ENCODE measurements at places on chromosomes 5 and 9.

- peak; percentile 44 for DNase-seq
Measured at GRCh38 chr9:122463828-122464632, 13.7 kb downstream of the OR1J1 start.

GRCh38 chr9:72537011-72537545, 15.7 kb downstream of the TMC1 start:
- no peak for DNase-seq

- DNase-seq: no peak
Measured at GRCh38 chr5:6379246-6379645, 899 bp upstream of the MED10 start.

DNA sequence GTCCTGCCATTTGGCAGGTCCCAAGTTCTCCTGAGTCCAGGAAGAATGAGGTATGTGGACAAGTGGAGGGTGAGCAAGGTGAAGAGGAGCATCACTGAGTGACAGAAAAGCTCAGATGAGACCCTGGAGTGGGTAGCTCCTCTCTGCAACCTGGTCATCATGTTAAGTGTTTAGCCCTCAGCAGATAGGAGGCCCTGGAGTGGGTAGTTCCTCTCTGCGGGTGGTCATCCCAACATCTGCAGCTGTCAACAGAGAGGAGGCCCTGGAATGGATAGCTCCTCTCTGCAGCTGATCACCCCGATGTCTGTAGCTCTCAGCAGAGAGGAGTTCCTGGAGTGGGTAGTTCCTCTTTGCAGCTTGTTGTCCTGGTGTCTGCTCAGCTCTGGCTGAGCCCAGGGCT, 48.4 kb downstream of the NDUFAF2 start:
- DNase-seq: no peak

GRCh38 chr5:77561965-77562364, 69.8 kb upstream of the WDR41 start:
- DNase-seq: no peak

GRCh38 chr9:75033791-75034473, 5.8 kb upstream of the CARNMT1 start:
- no peak for DNase-seq

GRCh38 chr5:149399775-149400174, 20.7 kb upstream of the IL17B start:
- DNase-seq: no peak

GRCh38 chr9:135889564-135890189, 17.7 kb downstream of the CAMSAP1 start:
- DNase-seq: no peak

DNA sequence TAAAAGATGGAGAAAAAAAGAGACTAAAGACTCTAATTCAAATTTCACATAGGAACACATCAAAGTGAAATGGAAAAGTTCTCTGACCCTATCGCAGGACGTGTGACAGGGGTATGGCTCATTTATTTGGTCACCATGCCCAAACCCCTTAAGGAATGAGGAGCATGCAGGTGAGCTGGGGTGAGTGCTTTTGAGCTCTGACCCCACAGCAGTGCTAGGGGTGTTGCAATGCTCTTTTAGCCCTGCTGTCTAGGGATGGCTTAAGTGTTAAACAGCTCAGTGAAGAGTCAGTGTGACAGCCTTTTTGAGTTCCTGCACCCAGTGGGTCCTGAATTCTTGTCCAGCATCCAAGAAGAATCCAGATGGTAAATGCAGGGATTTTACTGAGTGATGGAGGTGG, 143.0 kb upstream of the ANKRD55 start:
- DNase-seq: no peak

GRCh38 chr5:35920890-35921289, 17.5 kb downstream of the CAPSL start:
- DNase-seq: no peak

DNA sequence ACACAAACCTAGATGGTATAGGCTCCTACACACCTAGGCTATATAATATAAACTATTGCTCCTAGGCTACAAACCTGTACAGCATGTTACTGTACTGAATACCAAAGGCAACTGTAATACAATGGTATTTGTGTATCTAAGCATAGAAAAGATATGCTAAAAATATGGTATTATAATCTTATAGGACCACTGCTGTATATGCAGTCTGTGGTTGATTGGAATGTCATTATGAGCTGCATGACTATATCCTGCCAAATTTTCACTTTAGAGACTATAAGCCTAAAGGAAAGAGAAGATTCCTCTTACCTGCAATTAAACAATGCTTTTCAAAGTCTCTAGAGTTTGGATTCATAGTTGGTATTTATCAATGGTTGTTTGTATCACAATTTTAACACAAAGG, 24.7 kb upstream of the ACOT12 start:
- DNase-seq: no peak

DNA sequence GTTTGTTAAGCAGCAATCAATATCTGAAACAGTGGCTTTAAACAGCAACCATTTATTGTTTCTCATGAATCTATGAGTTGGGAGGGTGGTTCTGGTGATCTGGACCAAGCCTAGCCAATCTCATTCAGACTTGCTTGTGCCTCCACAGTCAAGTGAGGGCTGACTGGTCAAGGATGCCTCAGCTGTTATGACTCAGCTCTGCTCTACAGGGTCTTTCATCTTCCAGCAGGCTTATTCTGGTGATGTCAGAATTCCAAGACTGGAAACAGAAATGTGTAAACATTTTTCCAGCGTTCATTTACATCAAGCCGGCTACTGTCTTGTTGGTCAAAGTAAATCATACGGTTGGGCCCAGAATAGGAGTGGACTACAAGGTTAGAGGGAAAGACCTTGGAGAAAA, 2.5 kb upstream of the PIP5K1B start:
- no peak for DNase-seq

DNA sequence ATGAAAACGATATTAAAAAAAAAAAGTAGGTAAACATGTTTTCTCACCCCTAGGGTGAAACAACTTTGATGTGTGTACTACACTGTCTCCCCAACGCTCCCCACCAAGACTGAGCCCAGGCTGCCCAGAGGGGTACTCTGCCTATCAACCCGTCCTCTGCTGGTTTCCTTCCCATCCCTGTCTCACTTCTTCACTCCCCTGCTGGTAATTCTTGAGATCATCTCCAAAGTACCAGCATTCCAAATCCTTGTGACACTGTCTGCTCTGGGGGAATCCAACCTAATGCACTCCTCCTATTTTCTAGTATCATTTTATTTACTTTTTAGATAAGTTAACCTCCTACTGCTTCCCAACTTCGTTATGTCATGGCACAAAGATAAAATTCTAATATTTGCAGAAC, 6.3 kb upstream of the APTX start:
- no peak for DNase-seq

DNA sequence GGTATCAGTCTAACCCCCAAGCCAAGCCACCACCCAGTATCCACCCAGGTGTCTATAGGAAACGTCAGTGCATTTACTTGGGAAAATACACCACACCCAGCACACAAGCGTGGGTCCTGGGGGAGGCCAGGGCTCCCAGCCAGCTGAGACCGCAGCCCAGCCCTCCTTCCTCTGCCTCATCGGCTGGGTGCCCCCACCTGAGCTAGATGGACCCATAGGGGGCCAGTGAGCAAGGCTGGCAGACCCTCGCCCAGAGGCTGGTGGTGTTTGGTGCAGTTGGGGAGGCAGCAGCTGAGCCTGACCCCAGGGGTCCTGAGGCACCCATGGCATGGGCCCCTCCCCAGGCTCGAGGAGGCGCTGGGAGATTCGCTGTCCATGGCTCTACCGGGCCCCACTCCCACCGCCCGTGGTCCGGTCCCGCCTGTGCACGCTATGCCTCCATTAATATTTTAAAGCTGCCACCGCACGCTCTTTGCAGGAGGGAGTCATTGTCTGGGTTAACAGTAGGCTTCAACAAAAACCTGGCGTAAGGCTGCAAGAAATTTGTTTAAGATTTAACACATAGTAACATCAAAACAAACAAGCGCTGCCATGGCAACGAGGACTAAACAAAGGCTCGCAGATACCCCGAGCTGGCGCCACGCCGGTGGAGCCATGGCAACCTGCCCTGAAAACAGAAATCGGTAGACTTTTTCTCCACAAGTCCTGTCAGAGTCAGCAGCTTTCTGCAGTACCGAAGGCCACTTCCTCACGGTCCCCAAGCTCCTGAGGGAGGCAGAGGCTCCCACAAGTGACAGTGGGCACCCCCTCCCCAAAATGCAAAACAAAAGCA, 20.6 kb downstream of the TPPP start:
- DNase-seq: peak; percentile 71

DNA sequence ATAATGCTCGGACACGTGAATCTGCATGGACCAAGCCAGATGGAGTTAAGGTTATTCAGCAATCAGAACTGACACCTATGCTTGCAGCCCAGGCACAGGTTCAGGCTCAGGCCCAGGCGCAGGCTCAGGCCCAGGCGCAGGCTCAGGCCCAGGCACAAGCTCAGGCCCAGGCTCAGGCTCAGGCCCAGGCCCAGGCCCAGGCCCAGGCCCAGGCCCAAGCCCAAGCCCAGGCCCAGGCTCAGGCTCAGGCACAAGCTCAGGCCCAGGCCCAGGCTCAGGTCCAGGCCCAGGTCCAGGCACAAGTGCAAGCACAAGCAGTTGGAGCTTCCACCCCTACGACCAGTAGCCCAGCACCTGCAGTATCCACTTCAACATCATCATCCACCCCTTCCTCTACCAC, 11.8 kb downstream of the TCERG1 start:
- DNase-seq: no peak

DNA sequence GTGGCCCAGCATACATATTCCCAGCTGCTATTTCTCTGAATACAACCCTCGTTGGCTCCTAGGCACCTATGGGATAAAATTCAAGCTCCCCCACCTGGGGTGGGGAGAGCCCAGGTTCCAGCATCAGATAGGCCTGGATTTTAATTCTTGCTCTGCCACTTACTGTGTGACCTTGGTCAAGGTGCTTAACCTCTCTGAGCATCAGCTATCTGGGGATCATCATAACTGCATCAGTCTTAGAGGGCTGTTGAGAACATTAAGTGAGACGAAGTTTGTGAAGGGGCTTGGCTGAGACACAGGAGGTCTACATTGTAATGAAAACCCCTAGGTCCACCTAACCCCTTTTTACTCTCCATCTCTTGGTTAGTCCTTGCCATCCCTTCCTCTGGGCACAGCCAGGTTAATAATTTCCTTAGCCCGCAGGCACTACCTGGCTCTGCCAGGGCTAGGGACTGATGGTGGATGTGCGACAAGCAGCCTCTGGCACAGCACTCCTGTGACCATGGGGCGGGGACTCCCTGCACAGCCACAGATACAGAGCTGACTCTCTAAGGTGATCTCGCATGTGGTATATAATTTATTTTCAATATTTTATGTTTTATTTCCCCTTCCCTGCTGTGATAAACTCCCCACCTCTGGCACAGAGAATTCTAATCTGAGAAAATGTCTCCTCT, 68.7 kb downstream of the CRB2 start:
- DNase-seq: no peak

DNA sequence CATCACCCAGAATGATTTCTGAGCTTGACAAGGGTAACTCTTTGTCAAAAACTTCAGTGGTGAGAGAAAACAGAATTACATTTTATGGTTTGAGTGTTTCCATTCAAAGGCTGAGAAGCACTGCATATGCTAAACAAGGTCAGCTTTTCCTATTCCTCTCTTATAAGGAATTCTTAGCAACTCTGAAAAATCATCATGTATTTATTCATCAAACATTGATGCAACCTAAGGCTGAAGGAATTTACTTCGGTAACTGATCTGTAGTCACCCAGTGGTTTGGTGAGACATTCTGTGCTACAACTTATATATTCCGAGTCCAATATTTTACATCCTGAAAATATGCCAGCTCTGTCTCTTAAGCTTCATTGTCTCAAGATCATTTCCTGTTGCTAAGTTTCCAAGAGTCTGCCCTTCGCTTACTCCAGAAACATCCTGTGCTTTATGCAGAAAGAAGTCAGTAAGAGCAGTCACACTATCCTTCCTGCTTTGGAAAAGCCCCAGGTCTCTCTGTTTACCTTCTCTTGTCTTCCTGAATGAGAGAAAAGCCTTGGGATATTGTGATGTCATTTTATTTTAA, 176.6 kb upstream of the TBCA start:
- DNase-seq: no peak

DNA sequence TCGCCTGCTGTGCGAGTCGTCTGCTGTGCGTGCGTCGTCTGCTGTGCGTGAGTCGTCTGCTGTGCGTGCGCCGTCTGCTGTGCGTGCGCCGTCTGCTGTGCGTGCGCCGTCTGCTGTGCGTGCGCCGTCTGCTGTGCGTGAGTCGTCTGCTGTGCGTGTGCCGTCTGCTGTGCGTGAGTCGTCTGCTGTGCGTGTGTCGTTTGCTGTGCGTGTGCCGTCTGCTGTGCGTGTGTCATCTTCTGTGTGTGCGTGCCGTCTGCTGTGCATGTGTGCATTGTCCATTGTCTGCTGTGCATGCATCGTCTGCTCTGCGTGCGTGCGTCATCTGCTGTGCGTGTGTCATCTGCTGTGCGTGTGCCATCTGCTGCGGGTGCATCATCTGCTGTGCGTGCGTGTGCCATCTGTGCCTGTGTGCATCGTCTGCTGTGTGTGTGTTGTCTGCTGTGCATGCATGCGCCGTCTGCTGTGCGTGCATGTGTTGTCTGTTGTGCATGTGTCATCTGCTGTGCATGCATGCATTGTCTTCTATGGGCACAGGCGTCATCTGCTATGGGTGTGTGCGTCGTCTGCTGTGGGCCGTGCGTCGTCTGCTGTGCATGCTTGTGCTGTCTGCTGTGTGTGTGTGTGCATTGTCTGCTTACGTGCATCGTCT, 68.6 kb upstream of the IRX4 start:
- DNase-seq: no peak

DNA sequence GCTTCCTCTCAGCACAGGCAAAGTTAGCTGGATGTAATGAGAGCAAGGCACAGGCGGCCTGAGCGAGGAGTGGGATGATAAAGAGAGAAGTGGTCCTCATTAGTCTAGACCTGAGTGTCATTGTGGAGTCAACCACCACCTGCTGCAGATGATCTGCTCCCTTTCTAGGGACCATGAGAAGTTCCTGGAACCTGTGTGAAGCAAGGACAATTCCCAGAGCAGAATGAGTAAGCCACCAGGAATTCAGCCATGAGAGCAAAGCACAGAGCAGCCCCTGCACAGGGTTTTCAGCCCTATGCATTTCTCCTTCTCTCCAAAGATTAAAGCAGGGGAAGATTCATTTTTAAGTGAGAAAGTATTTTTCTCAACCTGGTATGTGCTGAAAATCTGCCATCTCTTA, 146.8 kb upstream of the SPEF2 start:
- no peak for DNase-seq

GRCh38 chr9:18741945-18742344, 268.0 kb downstream of the ADAMTSL1 start:
- no peak for DNase-seq
